ENCODE measurements at places on chromosomes 6 and 20.

DNA sequence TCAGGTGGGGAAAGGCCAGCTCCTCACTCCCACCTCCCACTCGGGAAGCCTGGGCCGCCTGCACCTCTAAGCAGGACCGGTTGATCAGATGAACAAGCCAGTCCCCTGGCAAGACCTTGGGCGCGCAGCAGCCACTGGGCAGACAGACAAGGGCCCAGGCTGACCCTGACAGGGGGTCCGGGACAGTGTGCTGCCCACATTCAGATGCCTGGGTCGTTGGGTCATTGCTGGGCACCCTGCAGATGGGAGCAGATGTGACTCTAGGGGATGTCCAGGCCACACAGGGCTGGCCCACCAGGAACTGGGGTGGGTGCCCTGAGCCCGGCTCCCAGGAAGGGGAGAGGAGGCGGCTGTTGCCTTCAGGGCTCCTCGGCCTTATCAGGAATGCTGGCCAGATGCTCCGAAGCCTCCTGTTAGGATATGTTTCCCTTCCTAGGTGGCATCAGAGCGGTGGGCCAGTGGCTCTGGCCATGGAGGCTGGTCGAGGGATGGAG lies 17.3 kb upstream of the FRMD1 start:
- DNase-seq = no peak

DNA sequence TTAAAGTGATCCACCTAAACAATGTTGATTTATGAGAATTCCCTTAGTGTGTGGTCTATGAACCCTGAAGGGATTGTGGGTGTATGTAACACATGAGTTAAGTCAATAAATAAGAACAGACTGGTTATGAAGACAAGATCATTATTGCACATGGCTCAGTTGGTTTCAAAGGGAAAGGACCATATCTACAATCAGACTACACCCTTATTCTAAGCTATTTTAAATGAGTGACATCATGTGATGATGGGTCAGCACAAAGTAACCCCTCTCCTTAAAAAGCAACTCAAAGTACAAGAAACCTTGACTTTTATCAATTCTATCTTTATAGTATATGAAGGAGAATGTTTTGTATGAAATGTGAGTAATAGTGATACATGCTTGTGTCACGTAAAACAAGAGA lies 15.3 kb upstream of the ZSCAN23 start:
- DNase-seq = no peak

- DNase-seq = no peak
These were observed 73.4 kb upstream of the NNAT start for GRCh38 chr20:37447688-37448087.

DNA sequence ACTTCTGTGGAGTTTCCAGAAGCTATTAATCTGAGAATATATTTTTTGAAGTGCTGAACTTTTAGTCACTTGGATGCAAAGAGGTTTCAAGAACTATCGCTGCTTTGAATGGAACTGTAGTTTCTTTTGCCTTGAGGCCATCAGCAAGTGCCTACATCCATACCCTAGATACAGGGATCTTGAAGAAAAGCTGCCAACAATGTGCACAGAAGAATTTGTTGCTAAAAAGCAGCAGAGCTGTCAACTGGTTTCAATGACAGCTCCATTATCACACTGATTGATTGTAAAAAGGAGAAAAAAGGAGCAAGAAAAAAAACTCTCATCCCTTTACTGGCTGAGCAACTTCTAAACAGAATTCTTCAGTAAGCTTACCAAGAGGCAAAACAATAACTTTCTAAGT lies 251.0 kb upstream of the NRSN1 start:
- DNase-seq = no peak

DNA sequence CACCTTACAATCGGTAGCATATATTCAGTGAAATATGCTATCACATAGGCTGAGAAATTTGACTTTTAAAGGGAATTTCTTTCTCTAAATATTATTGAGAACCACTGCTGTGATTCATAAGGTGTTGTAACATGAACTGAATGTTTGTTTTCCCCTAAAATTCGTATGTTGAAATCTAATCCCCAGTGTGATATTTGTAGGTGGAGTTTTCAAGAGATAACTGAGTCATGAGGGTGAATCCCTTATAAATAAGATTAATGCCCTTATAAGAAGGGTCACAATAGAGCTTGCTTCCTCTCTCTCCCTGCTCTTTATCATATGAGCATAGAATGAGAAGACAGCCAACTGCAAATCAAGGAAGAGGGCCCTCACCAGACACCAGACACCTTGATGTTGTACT lies 64.8 kb downstream of the LMBRD1 start:
- DNase-seq = no peak

GRCh38 chr20:12306107-12306506 lies 388.4 kb downstream of the BTBD3 start:
- no peak for DNase-seq

DNA sequence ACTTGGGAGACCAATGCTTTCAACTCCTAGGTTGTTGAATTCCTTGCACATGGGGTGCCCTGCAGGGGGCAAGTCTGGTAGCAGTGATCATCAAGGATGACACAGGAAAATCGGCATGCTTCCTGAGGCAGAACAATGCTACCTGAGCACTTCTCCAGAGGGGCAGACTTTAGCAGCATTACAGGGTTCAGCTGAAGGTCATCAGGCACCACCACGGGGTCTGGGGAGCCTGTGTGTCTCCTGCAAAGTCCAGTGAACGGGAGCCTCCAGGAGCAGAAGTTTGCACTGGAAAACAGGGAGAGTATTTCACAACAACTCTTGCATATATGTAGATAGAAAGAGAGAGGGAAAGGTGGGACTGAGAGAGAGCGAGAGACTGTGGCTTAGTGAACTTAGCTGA lies 10.2 kb downstream of the VSX1 start:
- no peak for DNase-seq

DNA sequence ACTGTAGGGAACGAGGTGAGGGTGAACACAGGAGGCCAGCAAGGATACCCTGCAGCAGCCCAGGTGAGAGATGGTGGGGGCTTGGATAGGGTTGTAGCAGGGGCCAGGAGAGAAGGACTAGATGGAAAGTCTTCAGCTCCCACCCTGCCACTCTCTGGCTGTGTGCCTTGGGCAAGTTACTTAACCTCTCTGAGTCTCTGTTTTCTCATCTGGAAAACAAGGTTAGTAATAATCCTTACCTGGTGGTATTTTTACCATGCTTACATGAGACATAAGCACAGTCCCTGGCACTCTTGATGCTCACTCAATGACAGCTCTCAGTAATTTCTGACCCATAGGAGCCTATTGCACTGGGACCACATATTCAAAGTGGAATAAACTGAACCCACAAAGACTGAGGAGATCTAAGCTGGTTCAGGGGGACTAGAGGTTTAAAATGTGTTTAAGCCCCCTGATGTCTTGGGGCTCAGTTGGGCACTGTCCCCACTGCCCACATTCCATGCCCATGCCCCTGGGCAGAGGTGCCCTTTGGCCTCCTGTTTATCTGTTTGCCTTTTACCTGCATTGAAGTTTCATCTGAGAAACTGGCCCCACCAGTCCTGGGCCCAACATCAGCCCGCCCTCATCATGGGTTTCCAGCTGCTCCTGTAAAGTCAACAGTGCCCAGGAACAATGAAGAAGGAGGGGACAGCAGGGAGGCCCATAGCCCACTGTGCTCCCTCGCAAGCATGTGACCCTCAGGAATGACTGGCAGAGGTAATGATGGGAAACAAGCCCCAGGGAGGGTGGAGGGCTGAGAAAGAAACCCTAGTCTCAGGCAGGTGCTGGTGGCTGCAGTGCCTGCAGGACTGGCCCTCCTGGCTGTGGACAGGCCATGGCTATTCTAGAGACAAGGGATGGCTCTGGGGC lies 104.0 kb downstream of the VEGFA start:
- DNase-seq = no peak

- no peak for DNase-seq
These were observed 52.0 kb downstream of the FRK start for GRCh38 chr6:116008470-116009243.

DNA sequence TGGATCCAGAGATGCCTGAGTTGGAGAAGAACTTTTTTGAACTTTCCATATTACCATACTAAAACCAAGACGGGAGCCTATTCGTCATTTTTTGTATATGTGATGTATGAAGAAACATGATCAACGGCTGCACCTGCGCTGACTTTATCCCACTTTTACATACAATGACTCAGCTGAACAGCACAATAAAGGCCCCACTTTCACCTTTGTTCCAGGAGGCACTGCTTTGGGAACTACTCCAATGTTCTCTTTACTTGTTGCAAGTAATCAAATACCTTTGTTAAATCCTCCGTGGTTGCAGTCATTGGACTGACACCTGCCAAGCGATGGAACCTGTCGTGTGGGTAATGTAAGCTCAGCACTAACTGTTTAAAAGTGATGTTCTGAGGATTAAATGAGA lies 17.3 kb upstream of the BTN3A2 start:
- no peak for DNase-seq

DNA sequence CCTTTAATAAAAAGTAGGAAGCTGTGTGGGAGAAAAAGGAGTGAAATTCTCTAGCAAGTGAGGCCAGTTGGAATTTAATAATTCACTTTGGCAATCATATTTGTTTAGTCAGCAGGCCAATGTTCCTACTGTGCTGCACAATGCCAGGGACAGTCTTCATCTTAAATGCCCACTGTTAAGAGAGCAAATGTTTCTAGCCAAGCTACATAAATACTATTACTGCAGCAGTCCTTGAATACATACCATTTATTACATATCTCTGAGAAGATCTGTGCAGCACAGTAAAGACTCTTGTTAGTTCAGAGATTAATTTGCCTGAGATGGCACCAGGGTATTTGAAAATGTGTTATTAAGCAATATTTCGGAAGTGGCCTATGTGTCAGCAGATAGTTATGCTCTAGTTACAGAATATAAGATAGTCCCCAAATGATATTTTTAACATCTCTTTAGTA lies 105.4 kb downstream of the OGFRL1 start:
- no peak for DNase-seq

- no peak for DNase-seq
These were observed 7.9 kb downstream of the TAAR1 start for GRCh38 chr6:132651062-132651461.

DNA sequence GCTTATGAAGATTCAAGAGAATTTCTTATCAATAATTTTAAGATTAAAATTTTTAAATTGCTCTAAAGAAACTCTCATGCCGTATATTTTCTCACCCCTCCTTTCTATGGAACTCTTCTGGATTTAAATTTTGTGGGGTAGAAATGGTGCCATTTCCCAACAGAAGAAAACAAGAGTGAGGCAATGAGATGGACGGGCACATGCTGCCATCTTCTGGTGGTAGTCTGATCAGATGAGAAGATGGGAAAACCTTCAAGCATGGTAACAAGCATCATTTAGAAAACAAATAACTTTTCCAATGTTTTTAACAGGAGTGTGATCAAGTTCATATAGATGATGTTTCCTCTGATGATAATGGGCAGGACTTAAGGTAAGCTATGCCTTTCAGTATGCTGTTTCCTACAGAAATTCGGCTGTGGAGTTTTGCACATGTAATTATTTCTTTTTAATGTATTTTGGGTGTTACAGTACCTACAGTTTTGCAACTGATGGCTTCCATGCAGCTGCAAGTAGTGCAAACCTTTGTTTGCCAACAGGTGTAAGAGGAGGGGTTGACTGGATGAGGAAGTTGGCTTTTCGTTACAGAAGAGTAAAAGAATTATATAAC lies 271.4 kb downstream of the EYA4 start:
- DNase-seq = no peak

- no peak for DNase-seq
These were observed 1.3 kb downstream of the CEP85L start for GRCh38 chr6:118649918-118650581.

DNA sequence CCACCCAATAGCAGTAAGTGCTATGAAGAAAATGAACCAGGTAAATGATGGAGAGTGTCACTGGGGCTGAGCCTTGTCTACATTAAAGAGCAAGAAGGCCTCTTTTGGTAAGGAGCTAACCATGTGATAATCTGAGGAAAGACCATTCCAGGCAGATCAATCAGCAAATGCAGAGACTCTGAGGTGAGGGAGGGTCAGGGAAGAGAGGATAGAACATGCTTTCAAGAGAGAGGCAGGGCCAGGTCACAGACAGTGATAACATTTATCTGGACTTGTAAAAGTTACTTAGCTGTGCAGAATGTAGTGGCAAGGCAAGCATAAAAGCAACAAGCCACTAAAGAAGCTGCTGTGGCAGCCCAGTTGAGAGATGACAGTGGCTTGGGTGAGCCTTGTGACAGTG lies 197.3 kb downstream of the TASP1 start:
- DNase-seq = no peak

GRCh38 chr6:44867571-44868334 lies 460.4 kb upstream of the RUNX2 start:
- no peak for DNase-seq

DNA sequence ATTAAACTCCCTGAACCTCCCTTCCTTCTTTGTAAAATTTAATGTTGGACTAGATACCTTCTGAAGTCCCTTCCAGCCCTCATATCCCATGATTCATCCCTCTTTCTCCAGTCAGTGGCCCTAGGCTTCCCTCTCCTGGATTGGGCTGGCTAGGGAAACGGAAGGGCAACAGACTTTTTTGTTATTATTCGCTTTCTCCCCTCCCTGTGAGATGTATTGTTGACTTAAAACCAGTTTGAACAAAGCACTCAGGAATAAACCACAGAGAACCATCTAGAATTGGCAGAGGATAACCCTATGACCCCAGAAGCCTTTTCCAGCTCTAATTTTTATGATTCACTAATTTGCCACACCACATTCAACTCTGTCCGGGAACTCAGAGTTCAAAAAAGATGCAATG lies 239.7 kb upstream of the SUPT3H start:
- no peak for DNase-seq

DNA sequence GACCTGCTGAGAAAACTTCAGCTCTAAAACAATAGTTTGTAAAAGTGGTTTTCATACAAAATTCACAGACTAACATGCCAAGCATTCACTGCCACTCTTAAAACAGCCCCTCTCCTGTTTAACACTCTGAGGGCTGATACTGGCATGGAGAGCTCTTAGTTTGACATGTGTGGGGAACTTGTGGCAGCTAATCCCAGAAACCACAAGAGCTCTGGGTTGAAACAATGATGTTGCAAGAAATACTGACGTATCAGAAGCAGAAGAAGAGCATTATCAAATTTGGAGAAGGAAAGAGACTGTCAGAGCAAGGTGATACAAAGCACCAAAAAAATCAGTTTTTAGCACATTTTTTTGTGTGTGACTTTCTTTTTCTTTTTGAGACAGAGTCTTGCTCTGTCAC lies 5.1 kb downstream of the BEND3 start:
- DNase-seq = no peak

GRCh38 chr6:32140420-32141046 lies 10.4 kb upstream of the FKBPL start:
- DNase-seq = no peak

DNA sequence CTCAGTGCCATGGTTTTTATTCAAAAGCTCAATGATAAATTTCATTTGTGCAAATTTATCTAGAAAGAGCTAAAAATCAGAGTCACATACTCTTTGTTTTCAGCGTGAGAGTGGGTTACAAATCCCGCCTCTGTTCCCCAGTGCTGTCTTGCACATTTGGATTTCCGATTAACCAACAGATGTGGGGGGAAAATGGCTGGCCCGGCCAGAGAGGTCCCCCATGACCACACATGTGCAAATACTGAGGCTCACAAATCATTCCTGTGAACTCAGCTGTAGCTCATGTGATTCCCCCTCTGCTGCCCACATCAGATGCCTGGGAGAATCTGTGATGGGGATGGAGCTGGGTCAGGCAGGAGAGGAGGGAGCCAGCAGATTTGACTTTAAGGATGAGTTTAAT lies 168.7 kb downstream of the PAX1 start:
- no peak for DNase-seq

All from stimulated activated CD4-positive, alpha-beta T cell treated with anti-CD3 and anti-CD28 coated beads, Interleukin-1b, Interleukin-23, amount 100 ng/mL, for 1 hour (primary cell).